ENCODE measurements at places on chromosomes 7 and 10. TPM values are rescaled to one million over a fixed set of nuclear protein-coding genes. Genes with fewer than 3 reads are reported as not detected.

DNA sequence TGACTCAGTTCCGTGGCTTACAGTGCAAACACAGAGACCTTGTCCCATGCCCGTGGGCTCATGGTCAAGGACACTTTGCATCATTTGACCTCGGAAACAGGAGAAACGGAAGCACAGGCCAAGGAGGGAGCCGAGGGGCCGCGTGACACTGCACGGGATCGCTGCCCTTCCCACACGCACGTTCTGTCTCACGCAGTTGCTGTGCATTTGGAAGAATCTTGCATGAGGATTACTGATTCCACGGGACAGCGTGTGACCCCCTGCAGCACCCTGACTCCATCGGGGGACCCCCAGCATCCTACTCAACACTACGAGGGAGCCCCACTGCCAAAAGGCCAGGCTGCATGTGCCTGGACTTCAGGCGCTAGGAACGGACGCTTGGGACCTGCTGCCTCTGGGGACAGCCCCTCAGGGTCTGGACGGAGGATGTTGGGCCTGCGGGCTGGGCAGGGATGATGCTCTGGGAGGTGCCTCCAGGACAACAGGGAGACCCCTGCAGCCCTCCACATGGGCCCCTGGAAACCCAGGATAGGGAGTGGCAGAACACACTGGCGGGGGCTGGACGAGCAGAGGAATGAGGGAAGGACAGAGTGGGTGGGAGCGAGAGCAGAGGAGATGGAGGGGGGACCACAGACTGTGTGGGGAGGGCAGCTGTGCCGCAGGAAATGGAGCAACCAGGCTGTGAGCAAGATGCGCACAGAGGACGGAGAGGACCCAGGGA, 222.2 kb downstream of the DNAJB6 start:
- no peak overlapping the region for H3K4me3 ChIP-seq
- H3K4me1 ChIP-seq: no peaks in the 10 kb centered on the region
- DNase-seq: no peak
- no peaks in the 10 kb centered on the region for H3K36me3 ChIP-seq
- H3K27ac ChIP-seq: no peak overlapping the region
- H3K27me3 ChIP-seq: no peaks in the 10 kb centered on the region

DNA sequence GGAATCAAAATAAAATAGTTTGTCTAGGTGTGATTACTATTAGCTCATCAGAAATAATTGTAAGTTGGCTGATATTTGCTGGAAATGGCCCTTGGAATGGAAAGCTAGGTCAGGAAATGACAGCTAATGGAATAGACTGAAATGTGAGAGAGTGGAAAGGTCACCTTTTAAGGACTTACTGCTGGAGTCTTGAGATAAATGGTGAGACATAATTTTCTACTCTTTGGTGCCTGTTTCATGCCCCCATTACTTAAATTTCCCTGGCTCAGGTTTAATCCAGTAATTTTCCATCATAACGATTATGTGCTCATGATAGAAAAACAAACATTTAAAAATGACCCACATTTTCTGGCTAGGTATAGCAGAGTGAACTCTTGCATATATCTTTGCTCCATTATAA, 123.6 kb downstream of the ADAM22 start:
- H3K36me3 ChIP-seq: no peaks in the 10 kb centered on the region
- H3K27ac ChIP-seq: no peak overlapping the region
- no peak overlapping the region for H3K4me3 ChIP-seq
- H3K27me3 ChIP-seq: no peaks in the 10 kb centered on the region
- peaks cover 5% of the 10 kb centered on the region for H3K4me1 ChIP-seq
- DNase-seq: no peak

- H3K27me3 ChIP-seq: no peaks in the 10 kb centered on the region
- H3K4me1 ChIP-seq: no peaks in the 10 kb centered on the region
- H3K36me3 ChIP-seq: no peaks in the 10 kb centered on the region
- no peak for DNase-seq
- no peak overlapping the region for H3K27ac ChIP-seq
Measured at GRCh38 chr7:70239918-70240317, 641.6 kb downstream of the AUTS2 start.

DNA sequence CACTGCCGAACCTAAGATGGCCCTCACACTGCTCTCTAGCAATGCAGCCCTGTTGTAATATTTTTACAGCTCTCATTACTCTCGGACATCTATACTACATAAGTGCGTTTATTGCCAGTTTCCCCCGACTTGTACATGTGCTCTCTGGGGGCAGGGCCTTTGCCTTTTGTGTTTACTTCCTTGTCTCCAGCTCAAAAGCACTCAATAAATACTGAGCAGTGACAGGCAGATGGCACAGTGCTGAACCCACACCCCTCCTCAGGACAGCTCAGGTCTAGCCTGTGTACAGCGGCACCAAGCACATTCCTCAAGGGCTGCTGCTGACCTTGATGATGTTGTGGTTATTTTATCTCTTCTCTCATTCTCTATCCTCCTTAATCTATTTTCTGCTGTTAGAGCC, 68.0 kb upstream of the ELMO1 start:
- no peaks in the 10 kb centered on the region for H3K4me1 ChIP-seq
- H3K36me3 ChIP-seq: no peaks in the 10 kb centered on the region
- DNase-seq: no peak
- H3K27me3 ChIP-seq: no peaks in the 10 kb centered on the region

DNA sequence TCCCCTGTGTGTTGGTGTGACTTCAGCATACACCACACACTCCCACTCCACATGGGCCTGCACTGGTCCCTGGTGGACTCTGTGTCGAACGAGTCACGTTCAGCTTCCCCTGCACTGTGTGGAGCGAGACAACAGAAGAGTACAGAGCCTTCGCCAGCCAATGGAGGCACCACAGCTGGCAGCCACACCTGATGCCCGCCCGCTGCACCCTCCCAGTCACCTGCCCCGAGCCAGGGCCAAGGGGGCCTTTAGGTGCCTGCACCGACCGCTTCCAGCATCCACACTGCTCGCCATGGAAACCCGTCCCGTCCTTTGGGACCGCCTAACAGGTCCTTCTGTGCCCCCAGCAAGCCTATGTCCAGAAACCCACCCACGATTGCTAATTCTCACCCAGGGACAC, 9.2 kb downstream of the FOXL3 start:
- H3K27ac ChIP-seq: no peak overlapping the region
- no peak for DNase-seq
- H3K4me3 ChIP-seq: no peak overlapping the region
- no peaks in the 10 kb centered on the region for H3K36me3 ChIP-seq
- H3K4me1 ChIP-seq: no peaks in the 10 kb centered on the region
- peaks cover 4% of the 10 kb centered on the region for H3K27me3 ChIP-seq

Gene DNAJB6
- 72.1 TPM for total RNA-seq

Gene ZCWPW1
- 5.2 TPM for total RNA-seq

Gene PRRT4
- total RNA-seq: not detected

All from activated naive CD4-positive, alpha-beta T cell treated with anti-CD3 and anti-CD28 coated beads for 36 hours (primary cell).